Endodermal cell (in vitro differentiated cells): ENCODE measurements at places on chromosomes 5 and 9. TPM values are rescaled to one million over a fixed set of nuclear protein-coding genes. Genes with fewer than 3 reads are reported as not detected.
A peak's percentile ranks its signal among the peaks of the same experiment; 100 is the strongest.

GRCh38 chr9:122403381-122404000, 32.7 kb downstream of the PTGS1 start:
- no peak for DNase-seq

- no peak for DNase-seq
These were observed 43.1 kb upstream of the C6 start for GRCh38 chr5:41256400-41256799.

DNA sequence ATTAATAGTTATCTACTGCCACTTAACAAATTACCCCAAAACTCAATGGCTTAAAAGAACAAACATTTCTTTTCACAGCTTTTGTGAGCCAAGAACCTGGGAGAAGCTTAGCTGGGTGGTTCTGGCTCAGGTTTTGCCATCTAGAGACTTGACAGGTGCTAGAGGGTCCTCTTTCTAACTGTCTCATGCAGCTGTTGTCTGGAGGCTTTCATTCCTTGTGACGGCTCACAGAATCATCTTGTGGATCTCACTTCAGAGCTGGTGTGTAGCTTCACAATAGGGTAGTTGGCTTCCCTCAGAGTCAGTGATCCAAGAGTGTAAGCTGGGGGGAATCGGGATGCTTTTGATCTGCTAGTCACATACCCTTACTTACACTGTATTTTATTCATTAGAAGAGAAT, 81.2 kb upstream of the APC start:
- no peak for DNase-seq

GRCh38 chr5:6468104-6468503, 19.4 kb downstream of the UBE2QL1 start:
- peak; percentile 57 for DNase-seq

- DNase-seq: peak; percentile 69
These were observed 30.4 kb upstream of the FABP6 start for GRCh38 chr5:160198841-160199409.

DNA sequence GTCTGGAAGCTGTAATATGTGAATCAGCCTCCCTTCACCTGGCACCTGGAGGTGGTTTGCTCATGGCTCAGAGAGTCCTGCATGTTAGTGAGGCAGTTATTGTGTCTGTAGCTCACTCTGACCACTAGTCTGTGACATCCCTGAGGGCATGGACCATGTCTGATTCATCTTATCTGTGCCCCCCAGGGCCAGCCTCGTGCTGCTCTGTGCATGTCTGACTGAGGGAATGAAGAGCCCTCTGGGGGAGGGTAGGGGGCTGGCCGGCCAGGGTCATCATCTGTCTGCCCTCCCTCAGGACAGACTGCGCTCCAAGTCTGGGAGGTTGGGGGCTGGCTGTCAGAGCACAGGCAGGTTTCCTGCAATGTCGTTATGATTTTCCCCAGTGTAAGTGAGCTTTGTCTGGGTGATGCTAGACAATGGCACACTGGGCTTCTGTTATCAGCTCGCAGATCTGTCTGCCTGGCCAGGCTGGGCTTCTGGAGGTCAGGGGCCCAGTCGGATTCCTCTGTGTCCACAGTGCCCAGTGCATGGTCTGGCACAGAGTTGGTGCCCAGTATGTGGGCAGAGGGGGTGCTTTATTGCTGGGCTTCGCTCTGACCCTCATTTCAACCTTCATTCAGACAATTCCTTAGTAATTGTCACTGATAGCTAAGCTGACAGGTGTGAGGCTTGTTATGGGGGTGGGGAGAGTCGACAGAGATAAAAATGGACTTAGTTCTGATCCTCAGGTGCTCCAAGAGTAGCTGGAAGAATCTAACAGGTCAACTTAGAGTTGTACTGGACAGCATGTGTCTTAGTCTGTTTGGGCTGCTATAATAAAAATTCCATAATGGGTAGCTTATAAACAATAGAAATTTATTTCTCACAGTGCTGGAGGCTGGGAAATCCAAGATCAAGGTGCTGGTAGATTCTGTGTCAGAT, 85.7 kb upstream of the SHB start:
- DNase-seq: peak; percentile 41

DNA sequence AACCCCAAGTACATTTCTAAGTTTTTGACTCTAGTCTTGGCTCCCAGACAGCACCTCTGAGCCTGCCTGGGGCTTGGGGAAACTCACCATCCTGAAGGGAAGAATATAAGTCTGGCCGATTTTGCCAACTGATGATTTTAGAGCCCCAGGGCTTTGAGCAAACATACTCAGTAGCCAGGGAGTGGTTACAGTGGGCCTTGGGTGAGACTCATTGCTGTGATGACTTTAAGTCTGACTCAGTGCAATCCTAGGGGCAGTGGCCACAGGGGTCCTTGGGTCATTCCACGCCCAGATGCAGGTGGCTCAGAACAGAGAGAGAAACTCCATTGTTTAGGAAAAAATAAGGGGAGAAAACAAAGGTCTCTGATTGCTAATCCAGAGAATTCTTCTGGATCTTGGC, 312.0 kb upstream of the EDIL3 start:
- no peak for DNase-seq

The PCDH12 gene
- total RNA-seq: not detected in 3 replicates
